ENCODE measurements at places on chromosomes 12 and 14. TPM values are rescaled to one million over a fixed set of nuclear protein-coding genes. Genes with fewer than 3 reads are reported as not detected.
A peak's percentile ranks its signal among the peaks of the same experiment; 100 is the strongest.

PRPF40B gene
- 28.9 TPM for total RNA-seq

DNA sequence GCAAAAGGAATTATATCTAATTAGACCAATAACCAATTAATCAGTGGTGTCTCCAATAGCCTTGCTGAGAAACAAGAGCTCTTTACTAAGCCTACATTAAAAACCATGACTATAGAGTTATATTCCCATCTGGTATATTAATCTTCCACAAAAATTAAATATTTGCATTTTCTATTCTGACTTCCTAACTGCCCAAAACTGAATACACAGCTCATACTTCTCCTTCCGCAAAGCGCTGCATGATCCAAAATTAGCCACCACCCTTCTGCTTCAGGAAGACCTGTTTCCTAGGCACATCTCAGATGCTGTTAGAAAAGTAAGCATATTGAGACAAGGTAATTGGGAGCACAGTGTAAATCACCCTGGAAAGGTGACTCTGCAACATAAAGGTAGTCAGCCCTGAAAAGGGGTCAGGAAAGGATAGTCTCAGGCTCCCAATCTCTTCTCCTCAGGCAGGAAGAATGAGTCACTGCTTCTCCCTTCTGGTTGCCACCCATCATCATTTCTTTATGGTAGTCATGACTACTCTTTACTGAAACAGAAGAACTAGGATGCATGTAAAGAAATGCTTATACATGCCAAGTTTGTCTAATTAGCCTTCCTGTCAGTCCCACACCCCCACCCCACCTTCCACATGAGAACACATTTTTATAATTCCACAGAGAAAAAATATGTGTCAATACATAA is 54.3 kb downstream of the PLCZ1 start:
- DNase-seq = no peak

CDC42BPB gene
- total RNA-seq = 203 TPM

- DNase-seq = no peak
Measured at GRCh38 chr14:104436047-104436591, 143.4 kb upstream of the C14orf180 start.

DNA sequence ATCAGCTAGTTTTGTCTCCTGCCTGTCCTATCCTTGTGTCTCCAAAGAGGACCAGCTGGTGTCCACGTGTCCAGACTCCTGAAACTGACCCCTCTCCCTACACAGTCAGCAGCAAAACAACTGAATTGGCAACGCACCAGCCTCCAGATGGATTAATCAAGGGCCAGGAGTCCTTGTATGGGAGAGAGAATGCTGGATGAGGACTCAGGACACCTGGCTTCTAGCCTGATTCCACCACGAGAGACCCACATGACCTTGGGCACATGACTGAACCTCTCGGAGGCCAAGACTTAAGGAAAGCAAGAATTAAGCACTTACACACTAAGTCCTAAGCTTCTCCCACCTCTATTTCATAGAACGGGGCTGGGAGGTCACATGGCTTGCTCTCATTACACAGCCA is 60.4 kb upstream of the CMKLR1 start:
- DNase-seq = no peak

PTHLH gene
- 1.9 TPM for total RNA-seq

- DNase-seq = no peak
Measured at GRCh38 chr14:71301611-71302010, 394.4 kb downstream of the PCNX1 start.

SLC8B1 gene
- total RNA-seq = 39.1 TPM

BMAL2 gene
- total RNA-seq = 56.7 TPM

- peak; percentile 34 for DNase-seq
Measured at GRCh38 chr12:86727160-86727559, 471.0 kb upstream of the MGAT4C start.

DNA sequence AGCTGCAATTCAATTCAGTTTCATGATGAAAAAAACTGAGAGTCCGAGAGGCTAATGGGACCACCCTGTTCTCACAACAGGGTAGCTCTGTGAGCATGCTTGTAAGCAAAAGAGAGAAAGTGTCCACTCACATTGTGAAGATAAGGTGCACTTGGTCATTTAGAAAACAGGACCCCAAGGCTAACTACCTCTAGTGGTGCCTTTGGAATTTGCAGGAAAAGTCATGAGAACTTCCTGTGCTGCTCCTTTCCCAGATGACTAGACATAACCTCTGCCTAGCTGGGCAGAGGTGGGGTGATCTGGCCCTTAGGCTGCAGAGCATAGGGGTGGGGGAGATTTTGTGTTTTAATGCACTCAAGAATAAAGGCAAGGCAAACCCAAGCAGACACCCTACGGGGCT is 118.9 kb downstream of the STAB2 start:
- DNase-seq = no peak

- DNase-seq = no peak
Measured at GRCh38 chr14:39302124-39302810, 68.6 kb downstream of the MIA2 start.

DPPA3 gene
- total RNA-seq = not detected

GRCh38 chr12:89067421-89068187 is 284.7 kb downstream of the DUSP6 start:
- peak; percentile 68 for DNase-seq

DEGS2 gene
- 0.11 TPM for total RNA-seq

DNA sequence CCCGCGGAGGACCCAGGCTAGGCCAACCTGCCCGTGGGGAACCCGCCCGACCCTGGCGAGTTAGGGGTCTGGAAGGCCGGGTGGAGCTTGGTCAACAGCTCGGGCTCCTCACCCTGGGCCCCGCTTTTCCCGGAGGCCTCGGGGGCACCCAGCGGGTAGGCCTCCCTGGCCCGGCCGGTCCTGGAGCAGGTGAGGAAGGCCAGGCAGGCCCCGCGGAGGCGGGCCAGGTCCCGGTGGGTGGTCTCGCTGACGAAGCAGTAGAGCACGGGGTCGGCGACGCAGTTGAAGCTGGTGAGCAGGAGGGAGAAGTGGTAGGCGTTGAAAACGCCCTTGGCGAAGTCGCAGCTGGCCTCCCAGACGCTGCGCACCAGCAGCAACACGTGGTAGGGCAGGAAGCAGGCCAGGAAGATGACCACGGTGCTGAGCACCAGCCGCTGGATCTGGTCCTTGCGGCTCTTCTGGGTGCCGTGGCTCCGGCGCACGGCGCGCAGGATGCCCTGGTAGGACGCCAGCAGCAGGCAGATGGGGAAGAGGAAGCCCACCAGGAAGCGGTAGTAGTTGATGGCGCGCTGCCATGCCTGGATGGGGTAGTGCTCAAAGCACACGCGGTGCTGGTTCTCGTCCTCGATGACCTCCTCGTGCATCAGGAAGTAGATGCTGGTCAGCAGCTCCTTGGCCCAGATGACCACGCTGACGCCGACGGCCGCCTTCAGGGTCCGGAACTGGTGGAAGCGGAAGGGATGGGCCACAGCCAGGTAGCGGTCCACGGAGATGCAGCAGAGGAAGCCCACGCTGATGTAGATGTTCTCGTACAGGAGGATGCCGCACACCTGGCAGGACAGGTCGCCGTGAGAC is 10.3 kb downstream of the GPR68 start:
- no peak for DNase-seq

DTX1 gene
- 0.25 TPM for total RNA-seq

GRCh38 chr14:41446008-41446407 is 160.7 kb upstream of the LRFN5 start:
- no peak for DNase-seq

GRCh38 chr14:105047283-105048016 is 17.8 kb downstream of the GPR132 start:
- DNase-seq = no peak

CNIH1 gene
- 114 TPM for total RNA-seq

- DNase-seq = no peak
Measured at GRCh38 chr12:30814295-30814655, 59.5 kb upstream of the CAPRIN2 start.

SLC15A4 gene
- 18.9 TPM for total RNA-seq

DNA sequence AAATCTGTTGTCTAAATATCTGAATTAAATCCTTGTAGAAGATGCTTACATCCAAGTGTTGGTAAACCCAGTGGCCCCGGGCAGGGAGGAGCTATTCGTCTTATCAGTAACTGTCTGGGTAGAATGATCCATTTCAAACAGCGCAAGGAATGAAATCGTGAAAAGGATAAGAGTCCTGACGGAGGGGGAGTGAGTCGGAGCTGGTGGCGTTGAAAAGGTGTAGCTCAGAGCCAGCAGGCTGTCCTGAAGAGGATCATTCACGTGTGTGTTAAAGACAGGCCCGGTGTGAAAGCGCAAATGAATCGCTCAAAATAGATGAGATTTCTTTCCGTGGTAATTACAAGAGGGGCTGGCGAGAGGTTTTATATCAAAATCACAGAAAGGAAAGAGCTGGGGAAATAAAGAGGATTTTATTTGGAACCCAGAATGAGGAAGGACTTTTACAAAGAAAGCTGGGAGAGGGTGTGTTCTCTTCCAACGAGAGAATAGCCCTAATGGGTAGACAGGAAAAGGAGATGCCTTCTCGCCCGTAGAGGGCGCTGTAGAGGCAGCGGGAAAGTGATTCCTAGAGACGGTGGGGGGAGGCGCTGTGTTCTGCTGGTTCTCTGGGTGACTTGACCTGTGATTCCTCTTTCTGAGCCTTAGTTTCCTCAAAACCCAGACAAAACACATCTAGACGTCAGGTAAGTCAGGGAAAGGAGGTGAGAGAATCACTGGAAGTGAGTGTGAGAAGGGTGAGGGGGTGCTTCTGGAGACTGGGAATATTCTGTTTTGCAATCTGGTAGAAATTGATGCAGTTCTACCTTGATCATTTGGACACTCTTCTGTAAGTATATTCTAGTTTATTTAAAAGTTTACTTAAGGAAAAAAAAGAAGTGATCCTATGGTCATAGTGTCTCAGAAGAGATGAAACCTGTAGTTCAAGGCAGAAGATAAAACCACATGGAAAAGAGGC is 39.3 kb downstream of the SRRM4 start:
- no peak for DNase-seq

GRCh38 chr12:117042171-117042842 is 56.9 kb downstream of the TESC start:
- DNase-seq = peak; percentile 45
